ENCODE measurements at places on chromosomes 7 and 10.

- no peak overlapping the region for H3K27ac ChIP-seq
- DNase-seq: no peak
- H3K4me1 ChIP-seq: no peaks in the 10 kb centered on the region
- H3K36me3 ChIP-seq: no peaks in the 10 kb centered on the region
Observed at GRCh38 chr7:132428247-132428919, 147.9 kb downstream of the PLXNA4 start.

DNA sequence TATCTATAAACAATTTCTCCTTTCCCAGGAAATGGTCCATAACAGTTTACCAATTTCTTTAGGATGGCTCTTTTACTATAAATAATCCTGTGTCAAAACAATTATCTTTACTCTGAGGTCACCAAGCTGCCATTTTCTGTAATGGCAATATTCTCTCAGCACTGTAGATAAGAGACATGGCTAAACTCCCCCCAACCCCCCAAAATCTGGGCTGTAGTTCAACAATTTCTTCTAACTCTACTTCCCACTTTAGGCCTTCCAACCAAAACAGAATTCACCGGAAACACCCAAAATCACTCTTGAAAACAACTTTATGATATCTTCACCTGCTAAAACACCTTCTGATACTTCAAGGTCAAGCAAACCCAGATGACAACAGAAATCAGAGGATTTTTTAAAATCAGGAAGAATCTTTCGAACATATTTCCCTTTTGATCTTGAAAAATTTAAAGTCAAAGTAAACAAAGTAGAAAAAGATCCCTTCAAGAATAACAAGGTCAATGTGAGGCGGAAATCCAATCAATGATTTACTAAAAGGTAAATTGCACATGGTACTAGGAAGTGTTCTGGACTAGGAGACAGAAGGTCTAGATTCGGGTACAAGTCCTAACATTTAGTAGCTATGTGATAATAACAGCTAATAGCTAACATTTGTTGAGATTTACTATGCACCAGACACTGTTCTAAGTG is 176.8 kb downstream of the CPEB3 start:
- no peak overlapping the region for H3K27ac ChIP-seq
- H3K36me3 ChIP-seq: no peaks in the 10 kb centered on the region
- no peak for DNase-seq
- no peaks in the 10 kb centered on the region for H3K27me3 ChIP-seq

GRCh38 chr7:21651697-21652096 is 108.9 kb downstream of the DNAH11 start:
- H3K27me3 ChIP-seq: no peaks in the 10 kb centered on the region
- no peaks in the 10 kb centered on the region for H3K36me3 ChIP-seq
- no peak overlapping the region for H3K27ac ChIP-seq
- DNase-seq: no peak
- H3K4me1 ChIP-seq: no peaks in the 10 kb centered on the region

DNA sequence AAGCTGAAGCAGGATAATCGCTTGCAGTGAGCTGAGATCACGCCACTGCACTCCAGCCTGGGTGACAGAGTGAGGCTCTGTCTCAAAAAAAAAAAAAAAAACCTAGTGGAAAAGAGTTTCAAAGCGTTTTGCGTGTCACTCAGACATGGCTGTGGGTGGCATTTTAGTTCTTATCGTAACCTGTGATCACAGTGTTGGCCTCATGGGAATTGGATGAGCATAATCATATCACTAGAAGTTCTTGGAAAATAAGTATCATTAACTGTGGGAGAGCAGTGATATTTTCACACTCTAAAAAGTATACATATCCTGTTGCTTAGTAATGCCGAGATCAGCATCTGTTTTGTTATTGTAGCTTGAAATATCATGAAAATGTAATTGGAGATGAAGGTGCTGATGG is 92.6 kb downstream of the CREM start:
- DNase-seq: no peak
- no peaks in the 10 kb centered on the region for H3K27me3 ChIP-seq
- no peaks in the 10 kb centered on the region for H3K36me3 ChIP-seq
- peaks cover 5% of the 10 kb centered on the region for H3K4me1 ChIP-seq
- no peak overlapping the region for H3K4me3 ChIP-seq

GRCh38 chr7:82411732-82412131 is 31.8 kb downstream of the CACNA2D1 start:
- no peaks in the 10 kb centered on the region for H3K36me3 ChIP-seq
- no peaks in the 10 kb centered on the region for H3K27me3 ChIP-seq
- H3K4me3 ChIP-seq: no peak overlapping the region
- H3K4me1 ChIP-seq: no peaks in the 10 kb centered on the region

DNA sequence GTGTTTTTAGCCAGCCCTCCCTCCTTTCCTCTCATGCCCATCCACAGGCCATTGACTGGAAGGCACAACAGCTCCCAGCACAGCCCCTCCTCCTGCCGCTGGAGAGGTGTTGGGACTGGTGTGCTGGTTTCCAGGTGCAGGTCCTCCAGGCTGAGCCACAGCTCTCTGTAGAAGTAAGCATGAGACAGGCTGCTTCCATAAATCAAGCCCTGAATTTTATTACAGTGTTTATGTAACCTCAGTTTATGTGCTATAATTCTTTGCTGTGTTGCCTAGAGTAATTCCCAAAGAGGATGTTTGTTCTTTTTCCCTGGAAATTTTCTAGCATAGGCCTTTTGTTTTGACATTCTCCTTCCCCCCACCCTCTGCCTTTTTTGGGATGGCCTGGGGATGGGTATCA is 445.8 kb downstream of the AUTS2 start:
- no peak for DNase-seq
- H3K27me3 ChIP-seq: no peaks in the 10 kb centered on the region
- H3K4me1 ChIP-seq: no peaks in the 10 kb centered on the region
- no peaks in the 10 kb centered on the region for H3K36me3 ChIP-seq
- no peak overlapping the region for H3K4me3 ChIP-seq

GRCh38 chr10:3172081-3172445 is 519 bp downstream of the PITRM1 start:
- peaks cover 5% of the 10 kb centered on the region for H3K4me1 ChIP-seq
- DNase-seq: no peak
- H3K36me3 ChIP-seq: no peaks in the 10 kb centered on the region

Measured in Caco-2 (cell line).